ENCODE measurements at places on chromosomes 13 and 19. TPM values are rescaled to one million over a fixed set of nuclear protein-coding genes. Genes with fewer than 3 reads are reported as not detected.

GRCh38 chr19:39498798-39499642, at the start of gene DLL3:
Gene DLL3, plus strand, starts transcription at chr19:39498947. Its CDS starts 28 bp downstream, at chr19:39498975.
- DNase-seq: peak; percentile 46
- H3K4me1 ChIP-seq: peaks cover 8% of the 10 kb centered on the region
- H3K4me3 ChIP-seq: no peak within 1 kb of the TSS
- peaks cover 3% of the 10 kb centered on the region for H3K27me3 ChIP-seq

DNA sequence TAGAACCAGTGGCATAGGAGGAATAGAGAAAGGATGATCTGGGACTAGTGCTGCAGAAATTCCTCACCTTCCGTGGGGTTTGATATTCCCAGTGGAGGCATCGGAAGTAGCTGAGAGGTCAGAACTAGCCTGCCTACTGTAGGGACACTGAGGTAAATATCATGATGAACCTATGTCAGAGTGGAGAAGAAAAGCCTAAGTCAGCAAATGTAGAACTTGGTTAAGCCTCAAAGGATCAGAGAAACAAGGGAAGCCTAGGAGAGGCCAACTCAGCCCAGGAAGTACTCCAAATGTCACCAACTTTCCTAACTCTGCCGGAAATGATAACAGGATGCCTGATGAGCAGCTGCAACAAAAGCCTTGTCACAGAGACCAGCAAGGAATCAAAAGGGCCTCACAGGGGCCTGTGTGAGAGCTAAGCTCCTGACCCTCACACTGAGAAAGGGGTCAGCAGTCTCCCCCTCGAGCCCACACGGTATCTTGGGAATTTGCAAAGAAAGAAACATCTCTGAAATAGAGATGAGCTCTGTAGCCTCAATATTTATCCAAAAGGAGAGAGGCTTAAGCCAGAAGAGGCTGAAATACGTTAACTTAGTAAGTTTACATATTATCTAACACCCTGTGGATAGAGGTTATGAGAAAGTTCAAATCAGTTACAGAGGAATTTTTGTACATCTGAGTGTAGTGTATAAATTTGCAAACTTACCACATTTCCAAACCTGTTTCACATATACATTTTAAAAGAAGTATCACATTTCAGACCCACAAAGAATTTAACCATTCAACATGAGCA, 1064.3 kb downstream of the DIAPH3 start:
- no peaks in the 10 kb centered on the region for H3K4me1 ChIP-seq
- no peak overlapping the region for H3K27ac ChIP-seq
- H3K4me3 ChIP-seq: no peak overlapping the region
- H3K27me3 ChIP-seq: no peaks in the 10 kb centered on the region
- DNase-seq: no peak
- H3K36me3 ChIP-seq: no peaks in the 10 kb centered on the region

DNA sequence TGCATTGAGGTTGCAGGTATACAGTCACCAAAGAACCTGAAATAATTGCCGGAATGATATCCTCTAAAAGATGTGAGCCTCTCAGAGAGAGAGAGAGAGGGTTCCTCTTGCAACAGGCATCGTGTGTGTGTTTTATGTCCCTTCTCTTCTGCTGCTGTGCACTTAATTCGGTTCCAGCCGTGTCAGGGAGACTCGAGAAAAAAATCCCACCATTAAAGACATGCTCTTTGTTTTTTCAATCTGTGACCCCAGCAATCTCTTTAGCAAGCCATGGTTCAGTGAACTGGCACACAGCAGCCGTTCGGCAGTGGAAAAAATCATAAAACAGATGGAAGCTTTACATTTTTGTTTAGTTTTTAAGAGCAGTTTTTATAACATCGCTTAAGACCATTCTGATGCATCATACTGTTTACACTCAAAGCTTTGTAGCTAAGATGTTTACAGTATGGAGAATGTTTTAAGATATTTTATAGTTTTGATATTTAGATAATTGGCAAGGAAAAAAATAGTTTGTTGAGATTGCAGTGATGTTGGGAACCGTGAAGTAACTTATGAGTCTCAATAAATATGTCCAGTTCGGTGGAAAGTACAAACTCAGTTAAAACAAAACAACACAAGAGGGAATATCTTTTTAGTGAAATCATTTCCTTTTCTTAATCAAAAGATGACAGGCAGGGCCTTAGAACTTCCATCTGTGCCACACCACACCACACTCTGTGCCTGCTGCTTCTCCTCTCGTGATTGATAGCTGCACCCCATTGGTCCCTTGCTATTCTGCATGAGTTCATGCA, 31.2 kb upstream of the ZNF536 start:
- H3K27me3 ChIP-seq: no peaks in the 10 kb centered on the region
- no peaks in the 10 kb centered on the region for H3K36me3 ChIP-seq
- peak; percentile 17 for DNase-seq
- H3K4me1 ChIP-seq: no peaks in the 10 kb centered on the region

The RNASEH2A gene
- polyA plus RNA-seq: 3.1 TPM

DNA sequence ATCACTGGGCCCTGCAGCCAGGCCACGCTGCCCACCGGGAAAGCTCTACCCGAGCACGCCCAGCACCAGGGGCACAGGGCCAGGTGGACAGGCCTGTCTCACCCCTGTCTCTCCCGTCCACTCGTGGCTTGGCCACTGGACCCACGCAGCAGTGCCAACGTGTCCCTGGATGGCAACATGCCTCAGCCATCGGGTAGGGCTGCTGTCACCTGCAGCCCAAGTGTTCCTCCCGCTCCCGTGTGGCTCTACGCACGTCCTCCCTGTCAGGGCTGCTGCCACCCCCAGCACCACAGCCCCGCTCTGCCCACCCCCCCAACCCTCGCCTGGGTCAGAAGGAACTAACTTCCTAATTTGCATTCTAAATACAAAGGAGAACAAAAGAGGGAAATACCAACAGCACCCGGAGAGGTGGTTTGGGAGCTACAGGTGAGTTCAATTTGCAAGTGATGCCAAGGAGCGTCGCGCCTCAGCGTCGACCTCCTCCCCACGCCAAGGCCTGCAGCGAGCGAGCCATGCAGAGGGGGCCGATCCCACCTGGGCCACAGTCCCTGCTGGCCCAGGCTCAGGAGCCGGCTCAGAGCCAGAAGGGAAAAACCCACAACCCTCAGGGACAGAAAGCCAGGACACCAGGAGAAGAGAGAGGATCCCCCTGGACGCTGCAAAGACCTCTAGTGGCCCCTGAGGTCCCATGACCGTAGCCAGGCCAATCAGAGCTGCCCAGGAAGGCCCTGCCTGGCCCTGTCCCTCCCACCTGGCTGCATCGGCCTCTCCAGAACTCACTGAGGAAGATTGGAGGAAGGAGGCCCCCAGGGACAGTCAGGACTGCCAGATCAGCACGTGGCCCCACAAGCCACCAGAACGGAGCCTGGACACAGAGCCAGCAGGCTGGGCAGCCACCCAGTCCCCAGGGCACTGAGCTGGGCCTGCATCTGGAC, 128.4 kb upstream of the SPACA7 start:
- no peaks in the 10 kb centered on the region for H3K4me1 ChIP-seq
- H3K27me3 ChIP-seq: no peaks in the 10 kb centered on the region
- H3K27ac ChIP-seq: no peak overlapping the region
- H3K4me3 ChIP-seq: no peak overlapping the region

The FOXO1 gene
- 4.0 TPM for polyA plus RNA-seq

DNA sequence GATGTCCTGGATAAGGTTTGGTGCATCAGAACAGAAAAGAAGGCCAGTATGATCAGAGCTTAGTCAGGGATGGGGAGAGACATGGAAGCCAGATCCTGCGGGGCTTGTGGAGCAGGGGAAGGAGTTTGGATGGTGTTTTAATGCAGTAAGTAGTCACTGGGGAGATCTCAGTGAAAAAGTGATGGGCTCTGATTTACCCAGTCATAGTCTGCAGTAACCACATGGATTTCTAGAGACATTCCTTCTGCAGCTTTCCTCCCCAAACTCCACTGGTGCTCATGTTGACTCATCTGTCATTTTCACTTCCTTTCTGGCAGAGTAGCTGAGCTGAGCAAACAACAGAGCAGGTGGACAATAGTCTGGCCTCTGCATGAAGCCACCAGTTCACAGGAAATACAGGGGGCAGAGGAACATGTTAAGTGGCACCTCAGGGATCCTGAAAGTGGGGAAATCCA, 144.1 kb downstream of the DPF1 start:
- peaks cover 54% of the 10 kb centered on the region for H3K36me3 ChIP-seq
- H3K4me1 ChIP-seq: no peaks in the 10 kb centered on the region
- no peak for DNase-seq
- no peak overlapping the region for H3K27ac ChIP-seq

The CYP2A6 gene
- polyA plus RNA-seq: 0.18 TPM

The B3GNT3 gene
- polyA plus RNA-seq: 32.0 TPM

The ELANE gene
- 1.8 TPM for polyA plus RNA-seq

Data from small intestine (tissue), 16 donors.